ENCODE measurements at places on chromosomes 6 and 20.

GRCh38 chr6:169881398-169881797 is 130.0 kb downstream of the ERMARD start:
- no peak for DNase-seq

- DNase-seq: no peak
These were observed 3.9 kb upstream of the RBM24 start for GRCh38 chr6:17277256-17277655.

DNA sequence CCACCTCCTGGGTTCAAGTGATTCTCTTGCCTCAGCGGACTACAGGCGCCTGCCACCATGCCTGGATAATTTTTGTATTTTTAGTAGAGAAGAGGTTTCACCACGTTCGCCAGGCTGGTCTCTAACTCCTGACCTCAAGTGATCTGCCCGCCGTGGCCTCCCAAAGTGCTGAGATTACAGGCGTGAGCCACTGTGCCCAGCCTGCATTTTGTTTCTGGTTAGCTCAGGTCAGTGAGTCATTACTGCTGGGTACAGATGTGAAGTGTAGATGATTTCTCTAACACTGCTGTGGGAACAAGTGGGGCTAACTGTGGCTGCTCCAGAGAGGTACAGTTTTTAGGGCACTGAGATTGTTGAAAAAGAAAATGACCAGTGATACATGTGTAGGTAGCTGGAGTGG is 188.6 kb downstream of the PRL start:
- no peak for DNase-seq

GRCh38 chr20:7137395-7138151 is 370.1 kb downstream of the BMP2 start:
- DNase-seq: no peak

DNA sequence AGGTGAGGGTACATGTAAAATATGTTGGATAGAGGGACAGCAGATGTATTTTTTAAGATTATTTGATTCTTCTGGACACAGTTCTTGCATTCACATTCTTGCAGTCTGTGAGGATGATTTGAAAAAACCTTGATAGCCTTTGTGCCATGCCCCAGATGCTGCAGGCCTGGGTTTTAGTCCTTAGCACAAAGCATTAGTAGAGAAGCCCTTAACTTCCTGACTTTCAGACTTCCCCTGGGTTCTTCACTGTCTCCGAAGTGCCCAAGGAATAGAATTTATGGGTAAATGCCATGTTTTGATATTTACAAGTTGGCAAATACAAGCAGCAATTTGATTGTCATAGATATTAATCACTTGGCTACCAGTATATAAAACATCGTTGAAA is 67.6 kb upstream of the SUPT3H start:
- DNase-seq: no peak

Data from central memory CD4-positive, alpha-beta T cell (primary cell).